ENCODE measurements at places on chromosomes 11 and 22.

DNA sequence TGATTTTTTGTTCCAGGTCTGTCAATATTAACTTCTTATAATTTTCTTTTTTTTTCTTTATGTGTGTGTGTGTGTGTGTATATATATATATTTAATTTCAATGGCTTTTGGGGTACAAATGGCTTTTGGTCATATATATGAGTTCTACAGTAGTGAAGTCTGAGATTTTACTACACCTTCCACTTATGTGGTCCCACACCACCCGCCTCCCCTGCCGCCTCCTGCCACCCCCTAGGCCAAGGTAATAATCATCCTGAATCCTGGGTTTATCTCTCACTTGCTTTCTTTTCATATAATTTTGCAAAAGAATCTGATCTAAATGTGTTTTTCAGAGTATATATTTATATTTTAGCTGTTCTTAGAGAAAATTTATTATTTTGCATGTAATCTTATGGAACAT is 11.1 kb downstream of the NEAT1 start:
- no peak for DNase-seq

GRCh38 chr11:29005401-29005980 is 897.3 kb downstream of the METTL15 start:
- DNase-seq: no peak

DNA sequence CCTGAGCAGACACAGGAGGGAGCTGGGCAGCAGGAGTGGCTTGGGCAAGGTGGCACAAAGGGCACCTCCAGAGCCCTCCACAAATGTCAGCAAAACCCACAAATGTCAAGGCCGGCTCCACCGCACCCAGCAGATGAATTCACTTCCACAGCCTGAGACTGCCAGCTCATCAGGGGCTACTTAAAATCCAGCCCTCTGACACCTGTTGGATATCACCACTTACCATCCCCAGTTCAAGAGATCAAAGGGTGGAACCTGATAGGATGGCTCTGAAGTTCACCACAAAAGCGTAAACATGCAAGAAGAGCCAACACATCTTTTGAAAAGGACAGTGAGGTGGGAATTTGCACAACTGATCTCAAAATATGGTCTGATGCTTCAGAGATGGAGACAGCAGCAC is 168.6 kb upstream of the GRK3 start:
- no peak for DNase-seq

DNA sequence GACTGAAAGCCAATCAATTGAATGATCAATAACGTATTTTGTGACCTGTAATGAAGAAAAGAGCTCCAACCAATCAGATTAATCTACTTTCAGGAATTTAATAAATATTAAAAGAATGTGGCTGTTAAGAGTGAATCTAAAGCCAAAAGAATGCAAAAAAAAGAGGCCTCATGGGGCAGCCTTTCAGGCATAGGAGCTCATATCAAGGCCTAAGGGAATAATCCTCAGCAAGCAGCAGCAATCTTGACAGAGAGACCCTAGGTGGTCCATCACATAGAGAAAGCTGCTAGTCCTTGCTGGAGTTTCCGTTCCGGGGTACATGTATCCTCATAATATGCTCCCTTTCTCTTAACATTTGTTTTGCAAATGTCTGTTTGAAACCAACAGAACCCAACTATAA is 313.1 kb upstream of the PITPNB start:
- DNase-seq: no peak

- DNase-seq: no peak
Measured at GRCh38 chr22:24419475-24419850, 7.9 kb upstream of the ADORA2A start.

GRCh38 chr11:9692691-9693090 is 28.8 kb downstream of the SWAP70 start:
- DNase-seq: no peak

GRCh38 chr22:37077802-37078448 is 26.4 kb downstream of the KCTD17 start:
- DNase-seq: peak; percentile 94

DNA sequence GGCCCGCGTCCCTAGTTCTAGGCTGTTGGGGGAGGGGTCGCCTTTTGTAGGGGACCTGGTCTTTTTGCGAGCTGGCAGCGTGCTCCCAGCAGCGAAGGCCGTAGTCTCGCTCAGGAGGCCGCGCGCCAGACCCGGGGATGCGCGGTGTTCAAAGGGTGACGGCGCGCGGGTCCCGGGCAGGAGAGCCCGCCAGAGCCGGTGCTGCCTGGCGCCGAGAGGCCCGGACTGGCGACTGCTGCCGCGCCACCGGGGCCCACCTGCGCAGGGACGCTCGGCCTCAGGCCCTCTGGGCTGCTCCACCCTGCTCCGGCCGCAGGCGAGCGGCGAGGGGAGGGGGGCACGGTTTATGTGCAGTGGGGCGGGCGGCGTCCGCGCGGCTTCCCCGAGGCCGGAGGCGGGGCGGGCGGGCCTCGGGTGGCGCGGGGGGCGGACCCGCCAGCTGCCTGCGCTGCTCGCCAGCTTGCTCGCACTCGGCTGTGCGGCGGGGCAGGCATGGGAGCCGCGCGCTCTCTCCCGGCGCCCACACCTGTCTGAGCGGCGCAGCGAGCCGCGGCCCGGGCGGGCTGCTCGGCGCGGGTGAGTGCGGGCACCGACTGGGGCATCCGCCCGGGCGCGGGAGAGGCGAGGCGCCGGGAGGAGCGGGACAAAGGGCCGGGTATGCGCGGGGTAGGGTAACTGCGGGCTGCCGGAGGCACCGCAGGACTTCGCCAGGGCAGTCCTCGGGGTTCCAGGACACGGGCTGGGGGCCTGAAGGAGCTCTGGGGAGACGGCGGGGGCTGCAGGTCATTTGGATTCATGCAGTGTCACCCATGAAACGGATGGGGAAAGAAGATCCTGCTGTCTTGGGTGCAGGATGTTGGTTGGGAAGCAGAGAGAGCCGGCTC is at the start of gene PRSS23:
PRSS23 (plus strand) TSS at position 467 of the 884 bp plus-strand sequence. CDS start 7,102 bp downstream, outside the sequence.
- peak; percentile 54 for DNase-seq

- DNase-seq: no peak
Measured at GRCh38 chr11:19714022-19714386, 1.4 kb downstream of the NAV2 start.

GRCh38 chr11:130583801-130584211 is 135.4 kb downstream of the ADAMTS15 start:
- no peak for DNase-seq

DNA sequence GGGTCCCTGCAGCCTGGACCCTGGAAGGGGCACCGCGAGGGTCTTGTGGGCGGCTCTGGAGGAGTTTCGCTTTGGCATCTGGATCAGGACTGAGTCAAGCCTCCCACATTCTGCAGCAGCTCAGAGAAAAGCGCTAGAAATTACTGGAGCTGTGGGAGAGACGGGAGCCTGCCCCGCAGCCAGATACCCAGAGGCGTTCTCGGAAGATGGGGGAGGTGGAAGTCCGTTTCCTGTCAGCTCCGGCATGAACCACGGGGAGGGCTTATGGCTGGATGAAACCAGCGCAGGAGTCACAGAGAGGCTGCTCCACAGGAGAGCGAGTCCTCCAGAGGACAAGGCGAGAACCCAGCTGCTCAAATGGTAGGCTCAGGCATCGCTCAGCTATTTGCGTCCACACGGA is 379.3 kb downstream of the OPCML start:
- DNase-seq: no peak

- DNase-seq: no peak
Measured at GRCh38 chr22:29152045-29152953, 53.4 kb upstream of the EMID1 start.

- peak; percentile 37 for DNase-seq
Measured at GRCh38 chr22:44702479-44703198, 635 bp downstream of the PRR5 start.

DNA sequence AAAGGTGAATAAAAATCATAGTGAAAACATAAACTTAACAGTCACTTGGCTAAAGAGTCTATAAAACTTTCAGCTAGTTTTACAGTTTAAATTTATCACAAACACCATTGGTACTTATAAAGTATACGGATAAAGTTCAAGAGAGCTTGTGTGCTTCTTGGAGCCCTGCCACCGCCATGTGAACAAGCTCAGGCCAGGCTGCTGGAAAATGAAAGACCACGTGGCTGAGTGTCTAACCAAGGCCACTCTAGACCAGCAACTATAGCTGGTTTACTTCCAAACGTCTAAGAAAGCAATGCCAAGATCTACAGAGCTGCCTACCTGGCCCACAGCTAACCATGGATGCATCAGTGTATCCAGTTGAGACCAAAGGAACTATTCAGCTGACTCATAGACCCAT is 66.3 kb upstream of the API5 start:
- DNase-seq: no peak

- DNase-seq: peak; percentile 70
Measured at GRCh38 chr11:69144316-69145049, 11.3 kb upstream of the SMIM38 start.

- no peak for DNase-seq
Measured at GRCh38 chr22:40721266-40721665, 42.0 kb downstream of the MCHR1 start.

- DNase-seq: no peak
Measured at GRCh38 chr11:34869425-34869824, 46.8 kb downstream of the APIP start.

DNA sequence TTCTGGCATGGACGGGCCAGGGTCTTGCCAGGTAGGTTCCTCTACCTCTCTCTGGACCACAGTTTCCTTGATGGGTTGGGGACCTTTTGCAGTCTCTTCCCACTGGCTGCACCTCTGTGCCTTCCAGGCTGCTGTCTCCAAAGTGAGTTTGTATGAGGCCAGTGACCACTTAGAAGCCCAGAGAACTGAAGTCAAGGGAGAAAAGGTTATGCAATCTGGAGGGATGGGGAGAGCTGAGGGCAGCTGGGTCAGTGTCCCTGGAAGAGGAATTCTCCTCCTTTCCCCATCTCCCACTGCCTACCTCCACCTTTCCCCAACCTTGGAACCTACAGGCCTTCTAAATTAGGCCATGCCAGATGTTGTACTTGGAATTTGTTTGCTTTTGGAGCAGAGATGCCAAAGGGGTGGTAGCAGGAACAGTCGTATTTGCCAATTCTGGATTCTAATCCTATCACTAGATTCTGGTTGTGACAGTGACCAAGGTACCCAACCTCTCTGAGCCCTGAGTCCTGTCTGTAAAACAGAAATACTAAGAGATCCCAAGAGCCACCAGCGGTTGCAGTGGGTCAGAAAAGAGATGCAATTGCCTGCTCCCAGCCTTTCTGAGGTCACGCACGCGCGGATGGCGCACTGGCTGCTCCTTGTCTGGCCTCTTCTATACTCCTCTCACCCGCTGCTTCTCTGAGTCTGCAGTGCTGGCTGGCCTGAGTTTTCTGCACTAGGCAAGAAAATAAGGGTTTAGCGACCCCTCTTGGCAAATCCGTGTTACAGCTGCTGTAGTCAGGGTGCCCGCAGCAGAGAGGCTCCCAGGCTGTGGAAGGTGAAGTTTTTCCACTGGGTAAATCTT is 10.7 kb upstream of the ACCSL start:
- DNase-seq: peak; percentile 65

- no peak for DNase-seq
Measured at GRCh38 chr11:47111318-47111804, 65.3 kb downstream of the ARFGAP2 start.

DNA sequence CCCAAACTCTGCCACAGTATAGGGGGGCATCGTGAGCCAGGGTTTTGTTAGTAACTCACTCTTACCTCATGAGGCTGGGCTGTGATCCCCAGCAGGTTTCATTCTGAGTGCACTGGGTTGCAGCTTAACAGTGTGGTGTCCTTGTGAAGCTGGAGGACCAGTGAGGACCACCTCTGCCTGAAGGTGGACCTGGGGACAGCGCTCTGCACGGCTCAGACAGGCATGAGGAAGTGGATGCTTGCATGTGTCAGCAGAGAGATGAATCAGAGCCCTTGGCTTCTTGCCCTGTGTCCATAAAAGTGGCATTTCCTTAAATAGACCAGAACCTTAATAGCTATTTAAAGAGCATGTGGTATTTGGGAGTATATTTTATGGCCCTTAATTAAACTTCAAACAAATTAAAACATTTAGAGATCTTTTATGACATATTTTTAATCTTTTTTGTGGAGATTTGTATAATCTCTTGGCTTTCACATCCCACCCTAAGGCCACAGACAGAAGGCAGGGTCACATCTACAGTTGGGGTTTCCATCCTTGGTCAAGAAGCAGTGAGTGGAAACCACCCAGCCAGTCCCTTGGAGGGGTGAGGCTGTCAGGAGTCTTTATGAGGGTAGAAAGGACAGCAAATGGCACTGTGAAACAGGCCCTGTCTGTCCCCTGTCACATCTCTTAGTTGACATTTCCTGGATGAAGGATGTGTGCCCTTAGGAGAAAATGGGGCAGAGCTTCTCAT is 24.8 kb upstream of the ADORA2A start:
- DNase-seq: no peak

- no peak for DNase-seq
Measured at GRCh38 chr11:45133878-45134277, 12.6 kb upstream of the PRDM11 start.

DNA sequence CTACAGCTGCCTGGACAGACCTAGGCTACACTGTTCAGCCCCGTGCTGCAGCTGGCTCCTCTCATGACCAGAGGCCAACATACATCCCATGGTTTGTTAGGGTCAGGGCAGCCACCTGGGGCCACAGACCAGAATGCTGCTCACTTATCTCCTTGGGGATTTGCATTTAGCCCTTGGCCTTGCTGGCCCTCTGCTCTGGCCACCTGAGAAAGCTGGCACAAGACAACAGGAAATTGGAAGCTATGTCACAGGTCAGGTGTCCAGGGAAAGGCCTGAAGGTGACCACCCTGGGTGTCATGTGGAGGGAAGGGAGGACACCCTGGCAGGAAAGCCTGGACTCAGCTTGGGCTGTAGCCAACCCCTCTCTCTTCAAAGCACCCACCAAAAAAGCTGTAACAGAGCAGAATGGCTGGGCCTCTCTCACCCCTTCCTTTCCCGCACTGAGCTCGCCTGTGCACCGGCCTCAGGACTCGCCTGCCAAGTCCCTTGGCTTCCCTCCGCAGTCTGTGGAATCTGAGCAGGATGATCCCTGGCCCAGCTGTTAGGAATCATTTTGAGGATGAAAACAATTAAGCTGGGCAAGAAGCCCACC is 86.3 kb downstream of the SNX19 start:
- DNase-seq: no peak

DNA sequence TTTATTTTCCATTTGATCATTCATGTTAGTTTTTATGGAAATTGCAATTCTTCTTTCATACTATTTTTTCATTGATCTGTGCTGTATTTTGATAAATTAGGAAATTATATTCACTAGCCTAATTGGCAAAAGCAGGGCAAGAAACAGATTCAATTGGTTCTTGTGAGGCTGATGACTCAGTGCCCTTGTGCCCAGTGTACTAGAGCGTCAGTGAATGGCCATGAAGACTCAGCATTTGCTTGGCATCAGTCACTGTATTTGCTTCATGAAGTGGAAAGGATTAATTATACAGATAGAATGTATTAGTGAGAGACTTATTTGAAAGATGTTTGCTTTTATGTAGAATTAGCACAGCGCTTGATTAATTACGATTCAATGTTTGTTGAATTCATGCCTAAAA is 31.8 kb downstream of the MRGPRX1 start:
- no peak for DNase-seq

- DNase-seq: no peak
Measured at GRCh38 chr11:131275580-131275979, 94.8 kb upstream of the NTM start.

Measured in activated CD4-positive, alpha-beta T cell treated with anti-CD3 and anti-CD28 coated beads for 48 hours (primary cell).